ENCODE measurements at places on chromosomes 11 and 22.

DNA sequence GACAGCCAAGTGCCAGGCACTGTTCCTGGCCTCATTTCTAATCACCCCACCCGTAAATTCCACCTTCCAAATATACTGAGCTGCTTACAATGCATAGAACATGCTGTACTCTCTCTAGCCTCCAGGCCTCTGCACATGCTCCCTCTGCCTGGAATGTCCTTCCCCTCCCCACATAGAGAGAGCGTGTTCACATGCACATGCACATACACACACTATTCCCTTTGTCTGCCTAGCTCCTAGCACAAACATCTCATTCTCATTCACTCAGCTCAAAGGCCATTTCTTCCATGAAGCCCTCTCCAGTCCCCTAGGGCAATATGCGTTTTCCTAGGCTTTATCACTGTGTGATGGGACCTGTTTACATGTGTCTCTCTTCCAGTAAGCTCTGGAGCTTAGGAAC is 144.6 kb downstream of the WT1 start:
- DNase-seq = no peak

DNA sequence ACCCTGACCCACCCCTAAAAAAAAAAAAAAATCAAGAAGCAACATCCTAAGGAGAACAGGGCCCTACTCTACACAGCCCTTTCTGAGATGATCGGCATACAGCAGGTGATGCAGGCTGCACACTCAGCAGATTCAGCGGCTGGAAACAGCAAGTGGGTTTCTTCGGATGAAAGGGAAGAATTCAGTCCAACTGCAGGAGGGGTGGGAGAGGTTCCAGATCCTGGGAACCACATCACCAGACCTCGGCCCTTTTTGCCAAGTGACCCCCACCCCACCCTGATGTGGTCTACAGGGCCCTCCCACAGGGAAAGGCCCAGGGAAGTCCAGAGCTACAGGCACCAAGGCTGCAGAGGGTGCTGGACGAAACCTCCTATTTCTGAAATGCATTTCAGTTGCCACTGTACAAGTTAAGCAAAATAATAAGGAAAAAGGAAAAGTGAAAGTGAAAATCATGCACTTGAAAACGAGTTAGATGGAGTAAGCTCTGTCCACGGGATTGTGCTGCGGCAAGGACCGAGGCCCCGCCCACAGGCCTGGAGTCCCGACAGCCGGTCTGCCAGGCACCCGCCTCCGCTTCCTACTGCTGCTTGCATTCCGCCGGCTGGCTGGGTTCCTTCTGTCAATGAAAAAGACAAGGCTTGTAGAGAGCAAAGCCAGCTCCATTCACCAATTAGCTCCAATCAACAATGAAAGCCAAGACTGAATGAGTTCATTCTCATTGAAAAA is 16.0 kb upstream of the PHLDA2 start:
- peak; percentile 75 for DNase-seq

GRCh38 chr22:26482161-26482560 is 1.4 kb downstream of the HPS4 start:
- DNase-seq = no peak

GRCh38 chr22:30780026-30780425 is 85.4 kb downstream of the OSBP2 start:
- no peak for DNase-seq

DNA sequence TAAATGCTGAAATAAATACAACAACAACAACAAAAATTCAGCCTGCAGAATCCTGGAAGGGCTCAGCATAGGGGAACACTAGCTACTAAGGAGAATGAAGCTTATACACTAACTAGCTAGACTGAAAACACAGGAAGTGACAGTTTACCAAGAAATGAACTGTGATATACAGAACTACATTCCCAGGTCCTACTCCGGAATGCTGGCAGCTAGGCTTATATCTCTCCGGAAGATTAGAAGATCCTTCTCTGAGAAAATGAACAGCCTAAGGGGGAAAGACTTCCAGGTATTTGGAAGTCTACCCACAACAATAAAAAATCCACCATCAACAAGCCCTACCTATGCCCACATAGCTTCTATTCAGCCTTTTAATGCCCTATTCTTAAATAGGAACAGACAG is 31.0 kb downstream of the CCDC34 start:
- DNase-seq = peak; percentile 78

GRCh38 chr11:3007404-3008010 is 15.4 kb upstream of the NAP1L4 start:
- no peak for DNase-seq

DNA sequence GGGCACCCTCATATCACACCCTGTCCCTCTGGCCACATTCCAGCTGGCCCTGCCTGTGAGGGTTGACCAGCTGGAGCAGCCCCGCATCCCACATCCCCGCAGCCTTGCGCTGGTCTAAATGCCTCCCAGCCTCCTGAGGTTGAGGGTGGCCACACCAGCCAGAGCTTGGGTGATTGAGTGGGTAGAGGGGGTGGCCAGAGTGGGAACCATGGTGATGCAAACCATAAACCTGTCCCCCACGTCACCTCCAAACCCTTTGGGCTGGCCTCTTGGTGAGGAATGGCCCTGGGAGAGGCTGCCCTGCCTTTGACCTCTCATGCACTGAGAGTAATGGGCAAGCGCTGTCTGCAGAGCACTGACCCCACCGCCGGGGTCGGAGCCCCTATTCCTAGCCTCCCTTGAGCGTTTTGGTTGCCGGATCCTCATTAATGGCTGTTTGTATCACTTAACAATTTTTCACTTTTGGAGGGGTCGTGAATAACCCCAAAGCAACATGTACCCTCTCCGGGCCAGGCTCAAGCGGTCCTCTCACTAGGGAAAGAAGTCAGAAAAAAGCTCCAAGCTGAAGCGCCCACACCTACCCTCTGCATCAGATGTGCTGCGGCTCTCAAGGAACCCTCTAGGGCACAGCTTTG is 16.0 kb upstream of the KCNQ1OT1 start:
- no peak for DNase-seq

- DNase-seq = no peak
Observed at GRCh38 chr22:42630211-42630610, 10.2 kb downstream of the ATP5MGL start.

DNA sequence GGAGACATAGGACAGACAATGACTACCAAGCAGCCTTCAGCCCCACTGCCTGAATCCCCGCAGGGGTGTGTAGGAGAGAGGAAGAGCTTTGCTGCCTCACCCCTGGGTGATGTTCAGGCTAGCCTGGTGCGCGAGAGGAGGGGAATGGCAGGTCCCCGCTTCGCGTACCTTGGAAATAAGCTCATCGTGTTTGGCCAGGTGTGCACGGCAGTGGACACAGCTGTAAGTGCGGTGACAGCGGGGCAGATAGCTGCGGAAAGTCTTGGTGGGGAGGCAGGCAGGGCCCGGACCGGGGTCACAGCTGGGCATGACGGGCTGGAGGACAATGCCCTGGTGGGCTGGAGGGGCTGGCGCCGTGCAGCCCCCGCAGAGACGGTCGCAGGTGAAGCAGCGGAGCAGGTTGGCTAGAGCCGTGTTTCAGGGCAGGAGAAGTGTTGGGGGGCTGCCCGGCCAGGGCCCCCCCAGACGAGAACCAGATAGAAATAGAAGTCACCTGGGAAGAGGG is 2.9 kb downstream of the YPEL4 start:
- DNase-seq = no peak

- DNase-seq = no peak
Observed at GRCh38 chr11:78672850-78673620, 98.4 kb upstream of the NARS2 start.

DNA sequence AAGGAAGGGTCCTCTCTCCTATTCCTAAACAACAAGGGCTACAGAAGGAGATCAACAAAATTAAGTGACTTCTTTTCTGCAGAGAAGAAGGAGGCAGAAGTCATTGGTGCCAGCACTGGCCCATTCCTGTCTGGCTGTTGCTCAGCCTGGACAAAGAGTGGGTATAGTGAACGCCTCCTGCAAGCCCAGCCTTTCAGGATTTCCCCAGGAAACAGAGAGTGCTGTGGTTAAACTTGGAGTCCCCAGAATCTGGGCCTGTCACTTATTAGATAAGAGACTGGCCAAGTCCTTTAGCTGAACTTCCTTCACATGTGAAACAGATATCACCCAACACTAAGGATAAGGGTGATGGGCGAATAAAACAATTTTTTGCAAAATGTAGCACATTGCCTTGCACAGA is 10.9 kb downstream of the TST start:
- DNase-seq = no peak

DNA sequence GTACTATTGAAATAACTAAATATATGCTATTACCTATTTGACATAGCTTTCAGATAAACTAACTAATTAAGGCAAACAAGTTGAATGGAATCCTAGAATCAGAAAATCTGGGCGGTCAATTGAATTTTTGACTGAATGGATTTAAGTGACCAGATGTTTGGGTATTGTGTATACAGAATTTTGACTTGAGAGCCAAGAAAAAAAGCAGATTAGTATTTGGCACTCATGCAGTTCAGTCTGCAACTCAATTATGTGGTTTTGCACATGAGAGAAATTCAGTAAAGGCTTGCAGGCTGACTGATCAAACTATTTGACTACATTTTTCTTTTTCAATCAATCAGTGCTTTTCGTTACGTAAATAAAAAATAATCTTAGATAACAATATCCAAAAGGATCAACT is 254.8 kb downstream of the GUCY1A2 start:
- no peak for DNase-seq

GRCh38 chr11:22869325-22869724 is 9.1 kb upstream of the CCDC179 start:
- DNase-seq = no peak

GRCh38 chr11:110148775-110149744 is 55.9 kb downstream of the ZC3H12C start:
- DNase-seq = peak; percentile 76

- peak; percentile 24 for DNase-seq
Observed at GRCh38 chr22:40529821-40530220, 106.7 kb downstream of the MRTFA start.

DNA sequence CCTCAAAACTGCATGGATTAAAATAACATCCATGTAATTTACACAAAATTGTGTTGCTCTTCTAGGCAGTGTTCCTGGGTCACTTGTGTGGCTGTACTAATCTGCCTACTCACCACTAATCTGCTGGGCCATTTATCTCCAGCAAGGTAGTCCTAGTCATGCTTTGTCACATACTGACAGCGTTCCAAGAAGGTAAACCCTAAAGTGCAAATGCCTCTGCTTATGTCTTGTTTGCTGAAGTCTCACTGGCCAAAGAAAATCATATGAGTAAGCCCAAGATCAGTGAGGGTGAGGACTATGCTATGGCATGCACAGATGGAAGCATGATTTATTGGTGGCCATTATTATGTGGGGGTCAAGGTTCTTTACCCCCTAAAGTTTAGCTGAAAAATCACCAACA is 630.2 kb upstream of the LUZP2 start:
- peak; percentile 33 for DNase-seq

DNA sequence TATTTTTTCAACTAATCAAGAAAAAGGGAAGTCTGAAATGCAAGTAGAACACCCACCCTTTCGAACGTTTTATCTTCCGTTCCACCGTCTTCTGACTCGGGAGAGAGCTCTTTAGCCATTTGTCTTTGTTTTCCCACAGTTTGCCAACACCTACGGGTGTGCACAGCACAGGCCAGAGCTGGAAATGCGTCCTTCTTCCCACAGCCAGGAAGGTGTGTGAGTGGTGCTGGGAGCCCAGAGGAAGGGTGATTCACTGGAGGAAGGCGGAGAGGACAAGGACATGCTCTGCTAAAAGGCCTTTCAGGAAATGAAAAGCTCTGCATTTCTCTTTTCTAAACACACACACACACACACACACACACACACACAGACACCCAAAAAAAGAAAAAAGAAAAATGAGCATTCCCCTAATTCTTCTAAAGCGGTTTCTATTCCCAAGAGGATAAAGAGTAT is 18.5 kb downstream of the ENDOD1 start:
- peak; percentile 75 for DNase-seq

DNA sequence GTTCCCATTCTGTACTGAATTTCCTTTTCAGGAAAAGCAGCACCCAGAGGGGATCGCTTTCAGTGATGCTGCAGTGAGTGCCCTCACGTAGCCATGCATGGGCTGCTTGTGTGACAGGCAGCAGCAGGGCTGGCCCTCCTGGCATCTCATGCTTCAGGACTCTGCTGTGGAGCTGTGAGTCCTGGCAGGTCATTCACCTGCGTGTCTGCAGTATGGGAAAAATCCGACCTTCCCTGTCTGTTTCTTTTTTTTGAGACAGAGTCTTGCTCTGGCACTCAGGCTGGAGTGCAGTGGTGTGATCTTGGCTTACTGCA is 13.4 kb downstream of the GLB1L2 start:
- DNase-seq = no peak

- DNase-seq = peak; percentile 30
Observed at GRCh38 chr11:60857378-60858232, 1.9 kb upstream of the PTGDR2 start.

DNA sequence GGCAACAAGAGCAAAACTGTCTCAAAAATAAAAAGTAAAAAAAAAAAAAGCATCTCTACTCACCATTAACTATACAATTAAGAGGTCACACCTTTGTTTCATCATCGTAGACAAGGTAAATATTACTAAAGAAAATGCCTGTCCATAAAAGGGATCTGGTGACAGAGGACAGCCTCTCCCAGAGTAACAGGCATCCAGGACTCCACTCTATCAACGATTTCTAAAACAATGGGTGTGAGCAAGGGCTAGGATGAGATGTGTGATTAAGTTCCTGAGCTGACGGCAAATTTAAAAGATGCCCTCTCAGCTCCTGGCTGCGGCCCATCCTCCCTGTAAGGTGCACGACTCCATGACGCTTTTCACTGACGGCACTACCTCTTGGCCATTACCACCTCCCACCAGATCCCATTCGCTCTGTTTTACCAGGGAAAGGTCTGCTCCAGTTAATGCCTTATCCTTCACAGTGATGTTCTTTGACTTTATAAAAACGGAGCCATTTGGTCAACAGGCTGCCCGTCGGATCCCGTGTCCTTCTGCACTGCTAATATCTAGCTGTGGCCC is 2.3 kb upstream of the TMEM45B start:
- DNase-seq = no peak

Data from fibroblast of skin of right biceps (primary cell).